Left colon (tissue), 2 donors: ENCODE measurements at places on chromosomes 3 and 15. TPM values are rescaled to one million over a fixed set of nuclear protein-coding genes. Genes with fewer than 3 reads are reported as not detected.

- DNase-seq, result no peak
Observed at GRCh38 chr3:58334013-58334321, 1.3 kb downstream of the PXK start.

DNA sequence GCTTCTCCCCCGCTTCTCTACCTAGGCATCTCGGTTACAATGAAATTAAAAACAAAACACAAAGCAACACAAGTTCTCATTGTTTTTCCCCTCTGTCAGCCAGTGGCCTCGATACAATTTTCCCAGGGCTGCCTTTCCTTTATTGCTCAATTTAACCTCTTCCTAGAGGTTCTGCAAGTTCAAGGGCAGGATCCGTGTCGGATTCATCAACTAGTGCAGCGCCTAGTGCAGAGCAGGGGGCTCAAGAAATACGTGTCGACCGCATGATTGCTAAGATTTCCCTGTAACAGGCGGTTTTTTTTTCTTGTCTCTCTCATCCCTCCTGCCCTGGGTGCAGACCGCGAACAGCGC lies 1.4 kb upstream of the BHLHE40 start:
- DNase-seq, result no peak

- DNase-seq, result no peak
Observed at GRCh38 chr3:13231781-13232666, 158.8 kb upstream of the IQSEC1 start.

The KLHL6 gene
- total RNA-seq, result 3.6 TPM

- DNase-seq, result no peak
Observed at GRCh38 chr3:18190646-18191045, 234.5 kb downstream of the SATB1 start.

GRCh38 chr3:65402597-65402996 lies 636.1 kb downstream of the MAGI1 start:
- DNase-seq, result peak; percentile 13

DNA sequence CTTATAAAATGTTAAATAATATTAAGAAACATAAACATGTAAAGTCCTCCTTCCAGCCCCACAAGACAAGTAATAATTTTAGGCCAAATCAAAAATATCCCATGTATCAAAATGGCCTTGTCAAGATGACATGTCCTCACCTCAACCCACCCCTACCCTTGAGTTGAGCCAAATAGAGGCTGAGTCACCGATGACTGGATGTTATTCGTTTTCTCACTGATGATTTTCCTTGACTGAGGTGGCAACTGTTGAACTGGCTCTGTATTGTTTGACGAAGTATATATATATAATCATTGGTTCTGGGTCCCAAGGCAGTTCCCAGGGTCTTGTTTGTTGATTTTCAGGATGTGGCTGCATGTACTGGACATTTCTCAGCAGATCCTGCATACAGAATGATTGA lies 75.3 kb downstream of the TMEM108 start:
- DNase-seq, result no peak

- no peak for DNase-seq
Observed at GRCh38 chr3:38811822-38812221, 4.2 kb downstream of the SCN10A start.

The NUP210 gene
- total RNA-seq, result 5.6 TPM

The PLSCR4 gene
- total RNA-seq, result 51.9 TPM

The LARP6 gene
- 3.9 TPM for total RNA-seq

DNA sequence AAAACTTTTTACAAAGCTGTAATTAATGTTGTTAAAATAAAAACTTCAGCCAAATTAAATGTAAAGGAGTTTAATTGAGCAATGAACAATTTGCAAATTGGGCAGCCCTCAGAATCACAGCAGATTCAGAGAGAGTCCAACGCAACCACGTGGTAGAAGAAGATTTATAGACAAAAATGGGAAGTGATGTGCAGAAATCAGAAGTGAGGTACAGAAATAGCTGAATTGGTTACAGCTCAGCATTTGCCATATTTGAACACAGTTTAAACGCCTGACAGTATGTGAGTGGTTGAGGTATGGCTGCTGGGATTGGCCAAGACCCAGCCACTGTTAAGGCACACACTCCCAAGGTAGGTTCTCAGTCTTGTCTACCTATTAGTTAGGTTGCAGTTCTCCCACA lies 14.4 kb upstream of the PLA2G4D start:
- no peak for DNase-seq

DNA sequence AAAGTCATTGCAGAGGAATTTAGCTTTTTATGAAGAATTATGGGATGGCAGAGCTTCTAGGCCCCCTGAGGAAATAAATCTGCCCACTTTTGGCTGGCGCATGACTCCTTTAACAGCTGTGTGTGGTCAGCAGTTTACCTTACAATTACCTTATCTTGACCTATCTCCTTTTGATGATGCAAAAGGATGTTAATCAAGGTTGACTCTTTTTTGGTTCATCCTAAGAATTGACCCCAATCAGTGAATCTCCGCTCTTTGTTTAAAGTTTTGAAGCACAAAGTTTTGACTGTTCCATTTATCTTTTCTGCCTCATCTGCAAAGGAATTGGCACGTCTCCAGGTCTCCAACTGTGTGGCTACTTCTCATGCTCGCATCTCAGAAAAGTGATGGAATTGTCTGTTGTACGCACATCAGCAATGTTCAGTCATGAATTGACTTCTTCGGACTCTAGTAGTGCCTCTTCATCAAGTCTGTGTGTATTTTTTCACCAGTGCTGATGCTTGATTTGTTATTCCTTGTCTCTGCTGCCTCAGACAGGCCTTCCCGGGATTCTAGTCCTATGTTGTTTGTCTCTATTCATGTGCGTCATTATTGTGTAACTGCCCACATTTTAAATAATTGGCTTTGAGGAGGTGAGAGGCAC lies 196.2 kb upstream of the CFAP20DC start:
- no peak for DNase-seq

The ITIH1 gene
- not detected for total RNA-seq

The FGF7 gene
- 4.5 TPM for total RNA-seq

DNA sequence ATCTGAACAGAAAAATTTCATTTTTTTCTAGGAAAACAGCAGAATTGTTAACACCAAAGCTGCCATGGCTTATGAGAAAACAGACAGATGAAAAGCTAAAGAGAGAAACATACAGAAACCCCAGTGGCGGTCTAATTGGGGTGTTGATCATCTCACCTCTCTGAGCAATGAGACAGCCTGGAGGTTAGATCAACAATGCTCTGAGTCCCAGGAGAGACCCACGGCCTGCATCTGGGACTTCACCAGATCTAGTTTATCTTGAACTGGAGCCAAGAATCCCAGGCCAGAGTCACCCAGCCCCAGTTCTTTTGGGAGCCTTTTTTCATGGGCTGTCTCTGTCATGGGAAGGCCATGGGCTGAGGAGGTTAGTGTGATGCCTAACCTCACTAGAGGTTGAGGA lies 3.5 kb upstream of the GALNT15 start:
- no peak for DNase-seq

DNA sequence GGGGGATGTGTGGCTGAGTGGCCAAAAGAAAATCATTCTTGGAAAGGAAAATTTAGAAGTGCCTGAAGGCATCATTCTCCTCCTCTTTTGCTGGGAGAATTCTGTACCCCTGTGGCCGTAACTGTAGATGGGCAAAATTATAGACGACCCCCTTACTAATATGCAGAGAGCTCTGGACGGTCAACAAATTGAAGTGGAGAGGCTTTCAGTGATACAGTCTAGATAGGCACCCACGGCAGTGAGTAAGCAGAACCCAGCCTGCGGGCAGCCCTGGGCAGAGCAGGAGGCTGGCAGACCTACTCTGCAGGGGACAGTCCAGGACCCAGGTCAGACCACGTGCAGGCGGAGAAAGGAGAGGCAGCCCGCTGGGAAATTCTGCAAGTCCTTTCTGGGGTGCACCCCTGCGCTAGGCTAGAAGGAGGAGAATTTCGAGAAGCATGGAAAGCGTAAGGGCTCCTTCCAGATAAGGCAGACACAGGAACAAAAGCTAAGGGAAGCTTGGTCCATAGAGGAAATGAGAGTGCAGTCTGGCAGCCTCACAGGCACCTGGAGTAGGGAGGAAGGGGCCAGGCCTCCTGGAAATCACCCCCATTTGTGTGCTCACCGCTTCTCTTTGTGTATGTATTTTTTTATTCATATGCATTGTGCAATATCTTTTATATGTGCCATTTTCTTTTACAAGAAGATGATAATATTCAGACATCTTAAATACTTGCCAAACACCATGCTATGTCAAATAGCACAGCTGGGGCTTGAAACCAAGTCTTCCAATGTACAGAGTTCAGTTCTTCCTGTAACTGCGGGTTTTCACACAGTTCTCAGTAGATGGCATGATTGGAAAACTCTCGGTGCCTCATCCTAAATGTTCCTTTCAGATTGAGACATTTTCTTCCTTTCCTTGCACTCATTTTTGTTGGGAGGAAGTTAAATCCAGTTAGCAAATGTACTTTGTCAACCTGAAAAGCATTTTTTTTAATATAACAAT lies 40.2 kb downstream of the LRRK1 start:
- DNase-seq, result no peak

GRCh38 chr3:33458446-33458845 lies 18.2 kb upstream of the UBP1 start:
- DNase-seq, result no peak

DNA sequence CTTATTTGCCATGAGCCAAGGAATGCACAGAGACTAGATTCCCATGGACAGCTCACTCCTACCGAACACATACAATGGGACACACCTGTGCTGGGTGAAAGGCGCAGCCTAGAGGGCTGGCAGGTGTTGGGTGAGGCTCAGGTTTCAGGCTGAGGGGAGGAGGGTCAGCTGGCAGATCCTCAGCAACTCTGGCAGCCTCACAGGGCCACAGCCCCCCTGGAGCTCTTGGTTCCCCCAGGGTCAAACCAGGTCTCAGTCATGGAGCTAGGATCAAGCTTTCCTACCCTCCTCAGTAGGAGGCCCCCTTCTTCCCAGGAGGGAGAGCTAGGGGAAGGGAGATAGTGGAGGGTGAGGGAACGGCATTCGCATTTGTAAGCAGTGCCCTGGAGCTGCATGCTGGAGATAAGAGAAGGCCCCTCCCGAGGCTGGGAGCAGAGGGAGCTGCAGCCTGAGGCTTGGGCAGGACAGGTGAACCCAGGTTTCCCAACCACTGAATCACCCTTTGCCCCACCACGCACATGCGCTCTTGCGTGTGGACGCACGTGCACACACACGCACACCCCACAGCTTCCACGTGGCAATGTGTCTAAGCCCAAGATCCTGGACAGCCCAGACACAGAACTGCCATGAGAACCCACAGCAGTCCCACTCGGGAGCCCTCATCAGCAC lies 26.3 kb upstream of the TFRC start:
- peak; percentile 27 for DNase-seq

GRCh38 chr15:72249142-72249810 lies 18.3 kb upstream of the PKM start:
- DNase-seq, result no peak

The TP63 gene
- not detected for total RNA-seq

The CHCHD6 gene
- total RNA-seq, result 11.4 TPM

DNA sequence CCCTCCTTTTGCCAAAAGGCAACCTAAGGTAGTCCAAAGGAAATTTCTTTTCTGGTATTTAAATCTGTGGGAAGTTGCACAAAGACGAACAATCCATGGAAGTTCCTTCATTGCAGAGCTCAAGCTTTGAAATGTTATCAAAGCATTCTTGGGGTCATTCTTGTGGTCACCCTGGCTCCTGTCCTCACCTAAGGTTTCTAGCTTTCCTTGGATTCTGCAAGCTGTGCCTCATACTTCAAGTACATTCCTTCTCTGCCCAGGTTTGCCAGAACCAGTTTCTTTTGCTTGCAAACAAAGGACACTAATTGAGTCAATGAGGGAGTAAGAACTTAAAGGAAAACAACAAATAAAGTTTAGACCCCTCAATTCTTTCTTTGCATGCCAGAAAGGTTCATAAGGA lies 329.8 kb upstream of the PDZRN3 start:
- no peak for DNase-seq

DNA sequence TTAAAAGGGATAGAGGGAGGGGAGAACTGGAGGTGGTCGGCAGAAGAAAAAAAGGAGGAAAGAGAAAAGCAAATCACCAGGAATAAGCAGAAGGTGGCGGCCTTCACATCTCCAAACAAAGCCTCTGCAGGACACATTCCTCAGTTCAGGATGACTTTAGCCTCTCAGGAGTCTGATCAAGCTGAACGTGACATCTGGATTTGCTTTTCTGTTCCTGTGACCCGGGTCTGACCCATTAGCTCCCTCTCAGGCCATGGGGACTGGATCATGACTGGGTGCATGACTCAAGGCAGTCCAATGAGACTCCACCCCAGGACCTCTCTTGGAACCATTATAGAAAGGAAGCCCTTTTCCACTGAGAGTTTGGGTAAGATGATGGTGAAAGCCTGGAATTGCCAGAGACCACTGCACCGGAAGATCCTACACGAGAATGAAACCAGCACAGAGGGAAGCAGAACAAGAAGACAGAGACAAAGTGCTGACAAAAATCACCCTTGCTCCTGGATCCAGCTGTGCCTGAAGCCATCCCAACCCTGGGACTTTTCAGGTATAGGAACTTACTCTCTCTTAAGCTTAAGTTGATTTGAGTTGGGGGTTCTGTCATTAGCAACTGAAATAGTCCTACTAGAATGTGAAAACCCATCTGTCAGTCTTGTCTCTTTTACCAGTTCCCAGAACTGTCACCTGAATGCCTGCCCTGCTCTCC lies 45.4 kb upstream of the RAD18 start:
- no peak for DNase-seq

- DNase-seq, result no peak
Observed at GRCh38 chr3:167203062-167203461, 177.0 kb downstream of the ZBBX start.

DNA sequence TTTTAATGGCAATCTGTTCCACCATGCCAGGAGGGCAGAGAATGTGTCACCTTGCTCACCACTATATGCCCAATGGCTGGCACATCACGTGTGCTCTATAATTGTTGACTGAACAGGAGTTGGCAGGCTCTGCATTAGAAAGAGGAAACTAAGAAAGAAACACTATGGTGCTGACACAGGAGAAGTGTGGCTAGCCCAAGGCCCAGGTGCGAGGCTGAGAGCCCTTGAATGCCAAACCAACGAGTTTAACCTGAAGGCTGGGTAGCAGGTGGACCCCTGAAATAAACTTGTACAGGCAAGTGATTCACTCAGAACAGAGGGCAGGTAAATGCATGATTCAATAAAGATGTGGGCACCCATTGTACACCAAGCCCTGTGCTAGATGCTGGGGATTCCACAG lies 2.4 kb downstream of the CHCHD4 start:
- DNase-seq, result no peak
